Endothelial cell (in vitro differentiated cells): ENCODE measurements at places on chromosomes 7 and 10. TPM values are rescaled to one million over a fixed set of nuclear protein-coding genes. Genes with fewer than 3 reads are reported as not detected.

DNA sequence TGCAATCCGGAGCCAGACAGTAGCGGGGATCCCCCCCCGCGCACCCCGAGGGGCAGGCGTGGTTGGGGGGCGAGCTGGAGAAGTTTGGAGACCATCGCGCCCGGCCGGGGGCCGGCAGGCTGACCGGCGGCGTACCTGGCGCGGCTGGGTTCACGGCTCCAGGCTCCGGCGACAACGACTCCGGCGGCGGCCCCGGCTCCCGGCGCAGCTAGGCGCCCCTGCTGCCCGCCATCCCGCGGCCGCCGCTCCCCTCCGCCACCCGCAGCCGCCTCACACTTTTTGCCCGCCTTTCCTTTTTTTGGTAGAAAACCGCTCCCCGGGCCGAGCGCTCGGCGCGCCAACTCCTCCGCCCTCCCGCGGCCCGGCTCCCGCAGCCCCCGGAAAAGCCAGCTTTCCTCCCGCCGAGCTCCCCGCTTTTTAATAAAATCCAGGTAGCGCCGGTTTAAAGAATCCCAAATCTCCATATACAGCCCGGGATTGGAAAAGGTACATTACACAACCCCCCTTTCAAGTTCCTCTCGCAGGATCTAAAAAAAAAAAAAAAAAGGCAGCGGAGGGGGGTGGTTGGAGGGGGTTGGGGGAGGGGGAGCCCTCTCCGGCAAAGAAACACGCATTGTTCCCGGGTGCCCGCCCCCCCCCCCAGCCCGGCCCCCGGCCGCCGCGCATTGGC, at the start of gene TNRC18:
TSS of gene TNRC18 (minus strand) at position 529 of the 670 bp plus-strand sequence. CDS start 2,588 bp downstream, outside the sequence.
- peak; percentile 53 for DNase-seq

The RSPH10B gene
- total RNA-seq, result 0.44 TPM

DNA sequence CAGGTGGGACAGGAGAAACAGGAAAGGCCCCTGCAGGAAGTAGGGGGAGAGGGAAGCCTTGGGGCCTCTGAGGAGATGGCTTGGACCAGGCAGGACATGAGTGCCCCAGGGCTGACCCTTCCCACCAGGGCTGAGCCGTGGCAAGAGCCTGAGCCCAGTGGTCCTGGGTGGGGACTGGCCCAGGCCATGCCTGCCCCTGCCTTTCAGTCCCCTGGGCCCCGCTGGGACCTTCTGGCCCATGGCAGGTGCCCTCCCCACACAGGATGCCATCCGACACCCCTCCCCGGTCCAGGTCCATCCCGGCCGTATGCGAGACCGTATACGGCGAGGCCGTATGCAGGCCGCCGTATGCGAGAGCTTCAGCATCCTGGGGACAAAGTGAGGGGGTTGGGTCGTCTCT, 2.0 kb downstream of the GRIFIN start:
- no peak for DNase-seq

GRCh38 chr7:36639826-36640225, 84.5 kb downstream of the AOAH start:
- no peak for DNase-seq
